Aorta (tissue), 5 donors: ENCODE measurements at places on chromosomes 16 and 17.

DNA sequence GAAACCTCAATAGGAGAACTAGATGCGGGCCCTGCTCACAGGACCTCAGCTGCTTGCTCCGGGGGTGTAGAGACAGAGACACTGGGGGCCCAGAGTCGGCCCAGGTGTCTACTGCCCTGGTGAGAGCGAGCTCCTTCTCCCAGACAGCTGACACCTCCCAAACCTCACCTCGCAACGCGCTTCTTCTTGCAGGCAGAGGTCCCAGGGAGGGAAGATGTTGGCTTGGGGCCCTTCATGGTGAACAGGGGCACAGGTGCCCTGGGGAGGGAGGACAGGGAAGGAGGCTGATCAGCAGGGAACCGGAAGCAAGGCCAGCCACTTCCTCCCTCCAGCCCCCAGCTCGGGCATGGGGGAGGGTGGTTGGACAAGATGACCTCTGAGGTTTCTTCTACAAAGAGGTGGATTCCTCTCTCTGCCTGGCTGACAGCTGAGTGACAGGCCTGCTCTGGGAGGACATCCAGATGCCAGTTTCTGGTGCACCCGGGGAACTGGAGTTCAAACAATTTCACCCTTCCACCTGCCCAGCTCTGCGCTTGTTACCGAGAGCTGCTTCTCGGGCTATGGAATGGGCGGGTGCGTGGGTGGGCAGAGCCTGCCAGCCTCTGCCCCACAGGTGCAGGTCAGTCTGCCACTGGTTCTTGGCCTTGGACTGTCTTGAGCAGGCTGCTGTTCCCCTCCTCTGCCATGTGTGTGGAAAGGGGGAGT lies 11.7 kb upstream of the GFAP start:
- no peak for DNase-seq

- DNase-seq = no peak
These were observed at the start of gene TBX4 for GRCh38 chr17:61452301-61453290. TSS of gene TBX4 (plus strand) at chr17:61452422. CDS start at chr17:61456491, 4,069 bp downstream.

GRCh38 chr16:6725634-6726331 lies 606.9 kb upstream of the RBFOX1 start:
- no peak for DNase-seq

GRCh38 chr16:27313422-27314160 lies at the start of gene IL4R:
TSS of gene IL4R (plus strand) at chr16:27313974. CDS start at chr16:27340204, 26,230 bp downstream.
- peak; percentile 93 for DNase-seq

DNA sequence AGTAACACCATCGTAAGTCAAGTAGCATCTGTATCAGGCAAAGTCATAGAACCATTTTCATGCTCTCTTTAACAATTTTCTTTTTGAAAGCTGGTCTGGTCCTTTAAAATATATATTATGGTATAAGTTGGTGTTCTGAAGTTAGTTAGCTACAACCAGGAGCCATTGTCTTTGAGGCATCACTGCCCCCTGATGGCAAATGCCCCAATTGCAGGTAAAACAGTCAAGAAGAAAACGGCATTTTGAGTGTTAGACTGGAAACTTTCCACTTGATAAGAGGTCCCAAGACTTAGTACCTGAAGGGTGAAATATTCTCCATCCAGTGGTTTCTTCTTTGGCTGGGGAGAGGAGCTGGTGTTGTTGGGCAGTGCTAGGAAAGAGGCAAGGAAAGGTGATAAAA lies 14.1 kb downstream of the TP53 start:
- no peak for DNase-seq

GRCh38 chr17:70317421-70317820 lies 148.1 kb downstream of the KCNJ2 start:
- DNase-seq = no peak

GRCh38 chr16:67460168-67460567 lies 20.8 kb downstream of the ATP6V0D1 start:
- DNase-seq = no peak

DNA sequence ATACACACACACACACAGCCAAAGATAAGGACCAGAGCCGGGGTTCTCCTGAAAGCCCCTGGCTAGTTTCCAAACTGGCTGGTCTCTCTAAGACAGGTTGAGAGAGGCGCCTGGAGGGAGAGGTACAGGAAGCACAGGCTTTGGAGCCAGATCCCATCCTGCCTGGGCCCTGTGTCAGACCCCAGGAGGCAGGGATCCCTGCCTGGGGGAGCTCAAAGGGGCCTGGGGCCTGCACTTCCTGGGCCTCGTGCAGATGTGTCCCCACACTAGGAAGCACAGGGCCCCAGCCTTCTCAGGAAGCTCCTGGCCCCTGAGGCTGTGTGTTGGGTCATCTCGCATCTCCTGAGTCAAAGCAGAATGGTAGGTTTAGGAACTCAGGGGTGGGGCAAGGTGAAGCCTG lies 16.0 kb downstream of the SLC5A10 start:
- DNase-seq = no peak

GRCh38 chr17:12813664-12814063 lies 24.4 kb downstream of the ARHGAP44 start:
- DNase-seq = no peak

GRCh38 chr17:64200080-64201032 lies 62.7 kb downstream of the TEX2 start:
- no peak for DNase-seq

DNA sequence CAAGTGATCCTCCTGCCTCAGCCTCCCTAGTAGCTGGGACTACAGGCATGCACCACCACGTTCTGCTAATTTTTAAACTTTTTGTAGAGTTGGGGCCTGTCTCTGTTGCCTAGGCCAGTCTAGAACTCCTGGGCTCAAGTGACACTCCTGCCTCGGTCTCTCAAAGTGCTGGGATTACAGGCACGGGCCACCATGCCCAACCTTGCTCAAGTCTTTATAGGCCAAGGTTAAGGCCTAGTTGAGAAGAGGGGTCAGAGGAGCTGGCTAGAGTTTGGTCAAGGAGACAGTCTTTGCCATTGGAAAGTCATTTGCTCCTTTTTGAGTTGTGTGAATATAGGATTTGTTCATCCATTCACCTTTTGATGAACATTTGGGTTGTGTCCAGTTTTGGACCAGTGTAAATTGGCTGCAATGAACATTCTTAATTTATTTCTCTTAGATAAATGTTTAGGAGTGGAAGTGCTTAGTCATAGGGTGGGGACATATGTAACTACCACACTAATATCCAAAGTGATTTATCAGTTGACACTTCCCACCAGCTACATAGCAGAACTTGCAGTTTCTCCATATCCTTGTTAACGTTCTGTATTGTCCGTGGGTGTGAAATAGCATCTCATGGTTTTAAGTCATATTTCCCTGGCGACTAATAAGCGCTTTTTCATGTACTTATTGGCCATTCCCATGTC lies 30.7 kb upstream of the ARHGAP17 start:
- no peak for DNase-seq

GRCh38 chr17:39949028-39949427 lies 13.8 kb upstream of the GSDMA start:
- DNase-seq = no peak

DNA sequence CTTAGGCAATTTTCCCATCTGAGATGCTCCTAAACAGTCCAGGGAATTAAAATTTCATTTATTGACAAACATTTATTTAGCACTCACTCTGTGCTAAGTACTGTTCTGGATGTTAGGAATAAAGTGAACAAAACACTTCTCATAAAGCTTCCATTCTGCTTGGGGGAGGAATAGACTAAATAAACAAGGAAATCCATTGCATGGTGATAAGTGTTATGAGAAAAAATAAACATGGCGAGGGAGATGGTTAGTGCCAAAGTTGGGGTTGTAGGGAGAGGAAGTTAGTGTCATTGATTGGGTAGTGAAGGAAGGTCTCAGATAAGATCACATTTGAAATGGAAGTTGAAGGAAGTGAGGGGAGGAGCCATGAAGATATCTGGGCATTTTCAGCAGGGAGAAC lies 72.2 kb upstream of the CES5A start:
- DNase-seq = no peak

- no peak for DNase-seq
These were observed 64.9 kb downstream of the TEX14 start for GRCh38 chr17:58626905-58627304.

GRCh38 chr17:77735081-77735565 lies 223.4 kb upstream of the TNRC6C start:
- DNase-seq = no peak

DNA sequence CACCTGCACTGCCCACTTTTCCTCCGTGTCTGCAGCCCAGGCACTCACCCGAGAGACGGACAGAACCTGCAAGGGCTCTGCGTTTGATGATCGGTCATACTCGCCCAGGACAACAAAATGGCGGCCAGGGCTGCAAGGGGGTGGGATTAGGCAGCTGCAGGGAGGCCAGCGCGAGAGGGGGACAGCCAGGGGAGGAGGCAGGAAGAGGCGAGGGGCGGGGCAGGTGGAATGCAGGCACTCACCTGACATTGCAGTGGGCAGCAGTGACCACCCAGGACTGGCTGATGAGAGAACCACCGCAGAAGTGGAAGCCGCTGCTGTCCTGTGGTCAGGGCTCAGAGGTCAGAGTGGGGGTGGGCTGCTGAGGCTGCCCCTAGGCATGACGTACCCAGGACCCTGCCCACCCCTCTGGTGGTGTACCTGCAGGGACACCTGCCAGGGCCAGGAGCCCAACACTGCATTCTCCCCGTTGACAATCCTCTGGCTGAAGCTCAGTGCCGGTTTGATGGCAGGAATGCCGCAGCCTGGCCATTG lies 917 bp downstream of the CTRL start:
- no peak for DNase-seq

GRCh38 chr17:60356940-60357339 lies 35.0 kb downstream of the USP32 start:
- no peak for DNase-seq

- no peak for DNase-seq
These were observed 231.4 kb downstream of the IRX3 start for GRCh38 chr16:54055191-54055590.

GRCh38 chr16:85716022-85716679 lies 27.4 kb upstream of the GINS2 start:
- DNase-seq = no peak

DNA sequence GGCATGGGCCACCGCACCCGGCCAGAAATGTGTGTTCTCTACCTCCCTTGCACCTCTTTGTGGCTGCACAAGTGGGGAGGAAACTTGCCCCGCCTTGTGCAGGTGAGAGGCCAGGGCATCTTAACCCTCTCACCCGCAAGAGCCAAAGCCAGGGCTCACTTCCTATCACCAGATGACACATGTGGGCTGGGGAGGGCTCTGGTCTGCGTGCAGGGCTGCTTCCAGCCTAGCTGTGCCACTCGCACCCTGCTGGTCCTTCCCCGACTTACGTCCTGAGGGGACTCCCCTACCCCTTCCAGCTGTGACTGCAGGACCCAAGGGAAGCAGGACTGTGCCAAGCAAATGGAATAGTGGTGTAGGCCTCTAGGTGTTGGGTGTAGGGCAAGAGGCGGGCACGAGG lies 6.9 kb downstream of the MIEF2 start:
- DNase-seq = no peak

DNA sequence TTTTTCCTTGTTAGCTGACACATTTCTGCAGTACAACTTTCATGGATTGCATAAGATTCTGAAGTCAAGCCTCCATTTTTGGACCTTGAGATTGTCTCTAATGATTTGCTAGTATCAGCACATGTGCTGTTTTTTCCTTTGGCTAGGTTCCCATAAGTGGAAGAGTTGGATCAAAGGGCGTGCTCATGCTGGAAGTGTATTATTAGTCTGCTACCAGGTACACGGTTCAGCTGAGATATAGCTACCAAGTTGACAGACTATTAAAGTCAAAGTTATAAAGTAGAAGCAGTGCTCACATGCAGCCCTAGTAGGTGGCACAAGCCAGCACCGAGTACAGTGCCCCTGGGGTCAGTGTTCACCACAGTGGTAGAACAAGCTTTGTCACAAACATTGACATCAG lies 3.2 kb downstream of the FAHD1 start:
- DNase-seq = no peak

DNA sequence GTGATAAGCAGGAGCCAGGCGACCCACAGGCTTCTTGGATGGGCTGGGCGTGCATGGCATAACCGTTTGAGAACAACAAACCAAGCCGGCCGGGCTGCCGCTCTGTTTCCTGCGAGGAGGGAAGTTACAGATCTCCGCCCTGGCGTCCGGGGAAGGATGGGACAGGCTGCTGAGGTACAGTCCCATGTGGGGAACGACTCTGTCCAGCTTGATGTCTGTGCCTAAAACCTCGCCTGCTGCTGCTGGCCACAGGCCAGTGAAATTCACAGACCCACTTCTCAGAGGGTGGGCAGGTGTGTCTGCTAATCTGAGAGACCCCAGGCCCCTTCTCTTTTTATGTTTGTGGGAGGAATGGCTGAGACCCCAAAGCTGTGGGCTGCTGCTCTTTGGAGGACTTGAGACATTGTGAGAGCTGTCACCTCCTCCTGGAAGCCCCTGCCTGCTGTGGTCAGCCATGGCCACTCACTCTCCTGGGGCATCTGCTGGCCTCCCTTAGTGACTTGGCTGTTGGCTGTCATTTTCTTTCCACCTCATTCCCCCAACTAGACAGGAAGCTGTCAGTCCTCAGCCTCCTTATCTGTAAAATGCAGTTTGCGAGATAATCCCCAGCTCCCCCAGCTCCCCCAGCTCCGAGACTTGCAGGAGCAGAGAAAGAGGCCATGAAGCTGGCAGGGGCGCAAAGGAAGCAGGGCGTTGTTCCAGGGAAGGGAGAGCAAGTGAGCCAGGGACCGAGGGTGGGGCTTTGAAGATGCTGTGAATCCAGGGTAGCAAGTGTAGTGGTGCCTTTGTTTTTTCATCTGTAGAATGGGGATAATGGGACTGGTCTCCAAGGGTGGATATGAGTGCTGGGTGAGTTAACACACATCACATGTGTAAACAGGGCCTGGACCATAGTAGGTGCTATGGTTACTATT lies 51.0 kb downstream of the CMIP start:
- peak; percentile 83 for DNase-seq

- DNase-seq = no peak
These were observed 22.9 kb upstream of the YWHAE start for GRCh38 chr17:1422885-1423284.

- no peak for DNase-seq
These were observed 12.3 kb upstream of the CDC42EP4 start for GRCh38 chr17:73324160-73324475.

DNA sequence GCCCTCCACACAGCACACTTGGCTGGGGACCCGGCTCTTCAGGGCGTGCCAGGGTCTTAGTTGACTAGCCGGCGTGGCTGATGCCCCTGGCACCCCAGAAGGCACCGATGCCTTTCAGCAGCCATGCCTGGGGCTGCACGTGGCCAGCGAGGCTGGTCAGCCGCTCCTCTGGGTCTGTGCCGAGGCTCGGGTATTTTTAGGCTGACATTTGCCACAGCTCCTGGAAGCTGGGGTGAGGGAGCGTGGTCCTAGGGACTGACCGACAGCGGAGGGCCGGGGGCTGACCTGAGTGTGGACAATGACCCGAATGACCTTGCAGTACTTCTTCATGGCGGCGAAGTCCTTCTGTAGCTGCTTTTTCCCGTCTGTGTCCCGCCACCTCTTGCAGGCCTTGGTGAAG lies 3.9 kb downstream of the RPL3L start:
- DNase-seq = peak; percentile 65

DNA sequence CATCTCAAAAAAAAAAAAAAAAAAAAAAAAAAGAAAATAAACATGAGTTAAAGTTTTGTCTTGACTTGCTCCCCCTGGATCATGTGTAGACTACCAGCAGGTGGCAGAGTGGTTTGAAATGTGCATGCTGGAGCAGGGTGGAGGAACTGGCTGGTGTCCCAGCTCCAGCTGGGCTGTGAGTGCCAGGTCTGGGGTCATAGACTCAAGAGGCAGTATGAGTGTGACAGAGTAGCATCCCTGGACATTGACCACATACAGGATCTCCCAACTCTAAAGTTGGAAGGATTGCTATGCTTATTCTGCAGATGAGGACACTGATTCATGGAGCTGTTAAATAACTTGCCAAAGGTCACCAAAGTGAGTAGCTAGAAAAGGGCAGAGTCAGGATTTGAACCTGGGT lies 198.0 kb upstream of the MPHOSPH6 start:
- peak; percentile 53 for DNase-seq

- no peak for DNase-seq
These were observed 5.8 kb downstream of the CDIPT start for GRCh38 chr16:29857133-29857760.

- peak; percentile 72 for DNase-seq
These were observed 12.2 kb upstream of the METRNL start for GRCh38 chr17:83067071-83067717.
